ENCODE measurements at places on chromosomes 16 and 17.

DNA sequence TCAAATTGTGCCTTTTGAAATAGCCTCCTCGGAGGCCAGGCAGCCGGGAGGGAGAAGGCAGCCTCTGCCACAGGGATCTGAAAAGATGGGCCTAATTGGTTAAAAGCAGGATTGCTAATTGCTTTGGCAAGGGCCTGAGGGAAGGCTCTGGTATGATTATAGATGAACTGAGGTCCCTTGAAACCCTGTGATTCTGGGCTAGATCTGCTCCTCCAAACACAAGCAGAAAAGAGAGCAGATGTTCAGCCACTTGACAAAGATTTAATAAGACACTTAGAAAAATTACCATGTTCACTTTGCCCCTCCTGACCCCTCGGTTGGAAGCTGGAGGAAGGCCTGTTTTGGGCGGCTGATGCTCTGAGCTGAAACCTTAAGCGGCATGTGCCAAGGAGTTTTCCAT, 209.5 kb upstream of the MPHOSPH6 start:
- no peak for DNase-seq

DNA sequence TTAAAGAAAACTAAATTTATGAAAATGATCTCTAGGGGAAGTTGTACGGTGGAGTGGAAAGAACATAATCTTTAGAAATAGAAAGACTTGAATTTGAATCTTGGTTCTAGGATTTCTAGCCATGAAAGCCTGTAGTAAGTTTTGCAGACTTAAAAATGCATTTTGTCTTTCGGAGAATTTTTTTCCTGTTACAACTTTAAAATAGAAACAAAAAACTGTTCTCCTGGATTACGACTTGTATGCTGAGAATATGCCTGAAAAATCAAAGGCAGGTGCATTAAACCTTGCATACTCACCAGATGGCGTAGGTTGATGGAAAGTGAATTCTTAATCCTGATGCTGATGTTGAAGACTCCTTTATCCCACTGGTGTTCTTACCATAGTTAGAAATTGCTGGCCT, 7.5 kb upstream of the MPHOSPH6 start:
- DNase-seq = no peak

- no peak for DNase-seq
Observed at GRCh38 chr17:67427424-67427823, 50.3 kb downstream of the PITPNC1 start.

DNA sequence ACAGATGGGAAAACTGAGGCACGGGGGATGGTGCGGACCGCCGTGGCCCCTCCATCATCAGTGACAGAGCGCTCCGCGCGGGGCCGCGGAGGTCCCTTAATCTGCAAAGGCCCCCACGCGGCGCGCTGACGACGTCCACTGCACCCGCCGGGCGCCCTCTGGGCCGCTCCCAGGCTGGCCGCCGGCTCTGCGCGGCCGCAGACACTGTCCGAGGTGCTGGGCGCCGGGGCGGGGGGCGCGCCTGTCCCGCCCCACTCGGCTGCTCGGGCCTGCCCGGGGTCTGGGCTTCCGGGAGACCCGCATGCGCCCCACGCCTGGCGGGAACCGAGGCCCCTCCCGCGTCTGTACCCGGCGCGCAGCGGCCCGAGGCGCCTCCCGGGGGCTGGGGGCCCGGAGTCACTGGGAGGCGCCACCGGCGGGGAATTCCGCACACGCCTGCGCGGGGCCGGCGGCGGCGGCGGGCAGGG, 550 bp upstream of the RNF213 start:
- DNase-seq = peak; percentile 65

DNA sequence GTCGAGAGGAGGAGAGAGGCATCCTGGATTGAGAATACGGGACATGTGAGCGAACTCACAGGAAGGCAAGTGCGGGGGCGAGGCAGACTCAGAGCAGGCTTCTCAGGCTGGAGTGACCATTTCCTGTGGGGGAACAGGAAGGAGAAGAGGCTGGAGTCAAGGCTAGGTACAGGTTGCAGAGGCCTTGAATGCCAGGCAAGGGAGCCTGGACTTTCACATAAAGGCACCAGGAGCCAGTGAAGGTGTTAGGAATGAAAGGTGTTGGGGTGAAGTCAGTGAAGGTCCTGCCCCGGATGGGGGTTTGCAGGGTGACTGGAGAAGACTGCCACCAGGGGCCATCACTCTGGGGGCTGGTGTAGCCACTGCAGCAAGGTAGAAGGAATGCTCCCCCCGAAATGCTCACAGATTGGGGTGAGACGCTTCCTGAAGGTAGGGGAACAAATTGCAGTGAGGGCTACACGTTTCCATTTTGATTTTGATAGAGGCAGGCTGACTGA, 5.3 kb upstream of the GPRC5C start:
- no peak for DNase-seq

GRCh38 chr16:67892899-67893742, at the start of gene PSKH1:
PSKH1 (plus strand) TSS chr16:67893254; CDS start chr16:67908750, 15,496 bp downstream.
- DNase-seq = peak; percentile 95

DNA sequence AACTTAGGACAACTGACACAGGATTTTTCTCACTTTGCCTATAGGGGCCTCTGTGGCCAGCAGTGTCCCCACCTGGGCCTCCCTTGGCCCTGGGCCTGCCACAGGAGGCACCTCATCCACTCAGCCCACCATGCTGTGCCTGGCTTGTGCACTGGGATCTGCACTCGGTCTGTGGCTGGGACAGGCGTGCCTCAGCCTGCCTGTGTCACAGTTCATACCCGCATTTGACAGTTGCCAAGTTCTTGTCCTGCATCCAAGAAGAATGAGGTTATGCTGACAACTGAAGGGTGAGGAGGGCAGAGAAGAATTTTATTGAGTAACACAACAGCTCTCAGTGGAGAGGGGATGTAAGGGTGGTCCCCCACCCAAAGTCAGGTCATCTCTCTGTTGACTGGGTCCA, 36.0 kb downstream of the ZFP90 start:
- no peak for DNase-seq

- DNase-seq = no peak
Observed at GRCh38 chr16:87704754-87705353, 60.9 kb downstream of the KLHDC4 start.

- DNase-seq = no peak
Observed at GRCh38 chr17:38886643-38887010, 16.8 kb downstream of the LASP1 start.

- DNase-seq = peak; percentile 58
Observed at GRCh38 chr16:27759301-27759871, 209.4 kb downstream of the KATNIP start.

Measured in SK-MEL-5 (cell line).